ENCODE measurements at places on chromosomes 4 and X.

GRCh38 chrX:103791228-103791627, 14.6 kb downstream of the PLP1 start:
- no peak for DNase-seq

- no peak for DNase-seq
Observed at GRCh38 chr4:158606969-158607368, 64.7 kb downstream of the C4orf46 start.

DNA sequence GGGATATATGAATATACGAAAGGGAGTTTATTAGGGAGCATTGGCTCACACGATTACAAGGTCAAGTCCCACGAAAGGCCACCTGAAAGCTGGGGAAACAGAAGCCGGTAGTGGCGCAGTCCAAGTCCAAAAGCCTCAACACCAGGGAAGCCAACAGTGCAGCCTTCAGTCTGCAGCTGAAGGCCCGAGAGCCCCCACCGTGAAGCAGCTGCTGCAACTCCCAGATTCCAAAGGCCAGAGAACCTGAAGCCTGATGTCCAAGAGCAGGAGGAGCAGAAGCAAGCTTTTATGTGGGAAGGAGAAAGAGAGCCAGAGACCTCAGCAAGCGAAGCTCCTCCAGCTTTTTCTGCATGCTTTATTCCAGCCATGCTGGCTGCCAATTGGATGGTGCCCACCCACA, 275.8 kb downstream of the PTTG2 start:
- DNase-seq: no peak

DNA sequence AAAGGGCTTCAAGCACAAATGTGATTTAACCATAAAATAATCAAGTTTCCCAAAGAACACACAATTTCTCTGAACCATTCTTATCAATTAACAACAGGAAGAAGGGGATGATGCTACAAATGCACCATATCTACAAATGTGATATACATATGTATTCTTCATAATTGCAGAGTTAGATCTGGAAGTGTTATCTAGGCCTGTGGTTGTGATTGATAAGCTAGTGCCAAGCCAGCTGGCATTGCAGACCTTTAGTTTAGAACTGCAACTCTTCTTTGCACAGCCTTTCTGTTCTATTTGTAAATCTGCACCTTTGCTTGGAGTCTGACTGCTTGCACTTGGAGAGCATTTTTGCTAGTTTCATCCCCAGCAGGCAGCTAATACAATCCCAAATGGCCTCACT, 145.5 kb upstream of the NPY2R start:
- no peak for DNase-seq

- DNase-seq: no peak
Observed at GRCh38 chrX:45485719-45486118, 285.0 kb upstream of the DIPK2B start.

GRCh38 chr4:3339577-3339976, 46.8 kb downstream of the RGS12 start:
- no peak for DNase-seq

DNA sequence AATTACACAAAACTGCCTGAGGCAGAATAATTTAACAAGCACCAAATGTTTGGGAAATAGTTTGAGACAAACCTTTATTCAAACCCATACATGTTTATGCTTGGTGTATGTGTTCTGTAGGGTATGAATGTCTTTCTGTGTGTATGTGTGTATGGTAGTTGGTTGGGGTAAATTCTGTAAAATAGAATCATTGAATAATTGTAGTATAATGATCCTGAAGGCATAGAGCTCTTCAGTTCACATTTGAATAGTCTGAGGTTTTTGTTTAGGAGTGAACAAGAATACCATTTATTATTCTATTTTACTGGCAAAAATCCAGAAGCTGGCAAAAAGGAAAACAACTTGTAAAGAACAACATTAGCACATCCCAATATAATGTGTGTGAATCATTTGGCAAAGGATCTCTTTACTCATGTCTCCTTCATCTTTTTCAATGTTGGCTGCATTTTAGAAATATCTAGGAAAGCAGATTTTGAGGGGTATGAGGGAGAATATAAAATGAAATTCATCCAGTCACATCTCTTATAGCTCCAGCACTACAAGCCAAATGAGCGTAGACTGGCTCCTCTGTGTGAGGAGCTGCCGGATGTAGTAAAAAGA, 360.0 kb downstream of the CHIC1 start:
- no peak for DNase-seq

- DNase-seq: no peak
Observed at GRCh38 chr4:119559044-119559647, 69.5 kb downstream of the PDE5A start.

GRCh38 chrX:136856050-136856449, 24.5 kb downstream of the RBMX start:
- peak; percentile 22 for DNase-seq

GRCh38 chrX:54785901-54786300, 12.2 kb downstream of the ITIH6 start:
- peak; percentile 16 for DNase-seq

DNA sequence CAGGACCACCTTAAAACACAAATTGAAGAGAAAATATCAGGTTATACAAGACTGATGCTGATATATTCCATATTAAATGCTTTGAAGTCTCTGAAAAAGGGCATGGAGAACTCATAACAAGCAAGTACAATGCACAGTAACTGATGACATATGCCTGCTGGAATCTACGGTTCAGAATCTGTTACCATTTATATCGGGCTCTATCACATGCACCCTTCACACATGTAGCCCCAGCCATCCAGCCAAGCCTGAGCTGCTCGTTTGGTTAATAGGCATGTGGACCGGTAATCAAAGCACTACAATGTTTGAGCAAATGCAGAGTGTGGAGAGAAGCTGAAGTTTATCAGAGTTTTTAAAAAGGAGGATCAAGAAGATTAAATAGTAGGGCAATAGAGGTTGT, 11.8 kb downstream of the COMMD8 start:
- no peak for DNase-seq

- no peak for DNase-seq
Observed at GRCh38 chr4:163194593-163194992, 27.9 kb upstream of the NAF1 start.

DNA sequence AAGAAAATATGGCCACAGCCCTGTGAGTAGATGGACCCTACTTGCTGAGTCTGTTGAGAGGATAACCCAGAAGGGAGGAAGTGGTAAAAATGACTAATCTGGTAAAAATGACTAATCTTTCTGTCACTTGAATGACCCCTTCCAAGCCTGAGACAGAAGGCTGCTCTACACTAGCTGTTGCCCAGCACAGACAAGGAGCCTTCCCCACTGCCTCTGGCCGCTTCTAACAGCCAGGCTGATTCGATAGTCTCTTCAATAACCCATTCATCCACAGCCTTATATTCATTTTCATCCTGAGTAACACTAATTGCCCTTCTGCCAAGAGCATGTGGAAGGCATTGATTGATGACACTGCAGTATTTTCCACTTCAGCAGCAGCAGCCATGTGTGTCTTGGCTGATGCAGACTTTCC, 18.4 kb downstream of the MAGEB17 start:
- DNase-seq: peak; percentile 2

- DNase-seq: no peak
Observed at GRCh38 chr4:152247271-152247975, 288.5 kb downstream of the FBXW7 start.

- DNase-seq: peak; percentile 75
Observed at GRCh38 chrX:71282514-71283402, 677 bp upstream of the NONO start.

- DNase-seq: peak; percentile 37
Observed at GRCh38 chr4:76689145-76689817, 208.7 kb downstream of the SOWAHB start.

GRCh38 chr4:32633421-32633820, 1913.3 kb downstream of the PCDH7 start:
- no peak for DNase-seq

GRCh38 chr4:168830777-168831512, 179.1 kb downstream of the CBR4 start:
- no peak for DNase-seq

DNA sequence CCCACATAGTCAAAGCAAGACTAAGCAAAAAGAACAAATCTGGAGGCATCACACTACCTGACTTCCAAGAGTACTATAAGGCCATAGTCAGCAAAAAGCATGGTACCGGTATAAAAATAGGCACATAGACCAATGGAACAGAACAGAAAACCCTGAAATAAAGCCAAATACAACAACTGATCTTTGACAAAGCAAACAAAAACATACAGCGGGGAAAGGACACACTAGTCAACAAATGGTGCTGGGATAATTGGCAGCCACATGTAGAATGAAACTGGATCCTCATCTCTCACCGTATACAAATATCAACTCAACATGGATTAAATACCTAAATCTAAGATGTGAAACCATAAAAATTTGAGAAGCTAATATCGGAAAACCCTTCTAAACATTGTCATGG, 819.3 kb upstream of the FRG1 start:
- no peak for DNase-seq

- DNase-seq: no peak
Observed at GRCh38 chrX:47030339-47030738, 47.9 kb upstream of the RGN start.

DNA sequence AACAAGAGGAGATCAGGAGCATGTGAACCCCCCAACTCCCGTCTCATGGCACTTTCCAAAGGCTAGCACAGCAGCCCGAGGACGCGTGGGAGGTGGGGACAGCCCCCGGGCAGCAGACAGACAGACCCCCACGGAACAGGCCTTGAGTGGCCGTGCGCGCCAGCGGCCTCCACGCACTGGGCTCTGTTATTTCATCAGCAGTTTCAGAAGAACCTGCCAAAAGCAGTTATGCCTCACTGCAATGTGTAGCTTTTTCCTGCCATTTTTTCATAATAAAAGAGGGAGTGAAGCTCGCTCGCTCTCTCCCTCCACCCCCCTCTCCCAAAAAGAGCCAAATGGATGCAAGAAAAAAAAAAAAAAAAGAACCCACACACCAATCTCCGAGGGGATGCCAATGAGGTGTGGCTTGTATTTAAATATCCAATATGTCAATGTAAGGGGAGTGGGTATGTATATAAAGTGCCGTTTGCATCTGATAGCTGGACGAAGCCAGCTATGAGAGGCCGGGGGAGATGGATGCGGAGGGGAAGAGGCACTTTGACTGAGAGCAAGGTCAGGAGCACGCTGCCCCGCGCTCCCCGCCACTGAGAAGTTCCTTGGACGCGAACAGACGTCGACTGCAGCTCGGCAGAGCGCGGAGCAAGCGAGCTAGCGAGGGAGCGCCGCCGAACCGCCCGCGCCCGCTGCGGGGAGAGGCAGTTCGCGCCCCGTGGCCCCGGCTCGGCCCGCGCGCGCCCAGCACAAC, at the start of gene FGF16:
FGF16 (plus strand) TSS at position 482 of the 745 bp plus-strand sequence. CDS start 286 bp downstream, outside the sequence.
- DNase-seq: peak; percentile 16

GRCh38 chrX:17206584-17206983, 168.4 kb upstream of the NHS start:
- no peak for DNase-seq

GRCh38 chr4:55356991-55357461, 11.0 kb downstream of the SRD5A3 start:
- no peak for DNase-seq

GRCh38 chr4:15809466-15809865, 31.3 kb downstream of the CD38 start:
- DNase-seq: no peak

DNA sequence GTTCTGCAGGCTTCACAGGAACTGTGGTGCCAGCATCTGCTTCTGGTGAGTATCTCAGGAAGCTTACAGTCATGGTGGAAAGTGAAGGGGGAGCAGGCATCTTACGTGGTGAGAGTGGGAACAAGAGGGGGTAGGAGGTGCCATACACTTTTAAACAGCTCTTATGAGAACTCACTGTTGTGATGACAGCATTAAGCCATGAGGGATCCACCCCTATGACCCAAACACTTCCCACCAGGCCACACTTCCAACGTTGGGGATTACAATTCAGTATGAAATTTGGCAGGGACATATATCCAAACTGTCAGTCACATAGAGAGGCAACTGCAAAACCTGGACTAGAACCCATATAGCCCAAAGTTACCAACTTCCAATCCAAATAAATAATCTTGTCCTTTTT, 43.1 kb upstream of the ZCCHC12 start:
- no peak for DNase-seq

DNA sequence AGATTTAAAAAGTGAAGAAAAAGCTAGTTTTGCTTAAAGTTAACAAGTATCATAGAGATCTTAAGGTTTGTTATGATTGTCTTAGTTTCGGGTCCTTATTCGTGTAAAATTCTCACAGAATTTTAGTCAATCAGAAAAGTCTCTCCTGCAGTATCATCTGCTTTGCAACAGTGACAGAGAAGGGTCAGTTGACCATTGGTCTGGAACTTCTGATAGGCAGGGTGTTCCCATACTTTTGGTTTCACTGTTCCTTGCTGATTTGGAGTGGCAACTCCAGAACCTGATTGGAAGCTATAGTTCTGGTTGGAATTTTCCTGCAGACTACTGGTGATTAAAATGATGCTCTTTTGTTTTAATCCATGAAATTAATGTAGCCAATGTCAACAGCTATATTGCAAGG, 1.8 kb downstream of the IL15 start:
- no peak for DNase-seq

GRCh38 chr4:16416601-16417000, 190.3 kb upstream of the TAPT1 start:
- no peak for DNase-seq

GRCh38 chrX:111308039-111308438, 37.8 kb upstream of the CAPN6 start:
- no peak for DNase-seq

GRCh38 chrX:37348971-37349220, 268 bp upstream of the PRRG1 start:
- DNase-seq: no peak

GRCh38 chr4:150493851-150494250, 88.1 kb upstream of the MAB21L2 start:
- DNase-seq: no peak

- DNase-seq: no peak
Observed at GRCh38 chr4:21652508-21653231, 295.9 kb downstream of the KCNIP4 start.

DNA sequence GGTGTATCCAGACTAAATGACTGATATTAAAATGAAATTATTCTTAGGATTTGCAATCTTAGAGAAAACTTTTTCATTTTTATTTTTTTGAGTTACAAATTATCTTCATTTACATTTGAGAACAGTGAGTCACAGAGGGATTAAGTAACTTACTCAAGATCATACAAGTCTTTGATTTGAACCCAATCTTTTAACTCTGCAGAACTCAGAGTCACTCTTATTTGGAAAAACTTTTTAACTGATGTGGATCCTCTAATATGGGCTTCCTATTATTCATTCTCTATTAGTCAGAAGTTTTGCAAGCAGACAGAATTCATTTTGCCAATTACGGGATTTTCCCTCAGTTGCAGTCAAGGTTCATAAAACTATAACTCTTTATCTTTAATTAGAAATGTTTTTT, 20.1 kb downstream of the HPRT1 start:
- no peak for DNase-seq

- DNase-seq: no peak
Observed at GRCh38 chr4:17327591-17327990, 184.3 kb downstream of the QDPR start.
